ENCODE measurements at places on chromosomes 12 and 14. TPM values are rescaled to one million over a fixed set of nuclear protein-coding genes. Genes with fewer than 3 reads are reported as not detected.

TPPP2 gene
- not detected for total RNA-seq

VWF gene
- total RNA-seq: 0.15 TPM

TCHP gene
- total RNA-seq: 16.0 TPM

ADAM21 gene
- not detected for total RNA-seq

RASSF9 gene
- 1.0 TPM for total RNA-seq

P3H3 gene
- total RNA-seq: 24.5 TPM

Measured in A549 treated with AZD2906 at 1 μM for 4 hours (cell line).